ENCODE measurements at places on chromosomes 16 and 17.

DNA sequence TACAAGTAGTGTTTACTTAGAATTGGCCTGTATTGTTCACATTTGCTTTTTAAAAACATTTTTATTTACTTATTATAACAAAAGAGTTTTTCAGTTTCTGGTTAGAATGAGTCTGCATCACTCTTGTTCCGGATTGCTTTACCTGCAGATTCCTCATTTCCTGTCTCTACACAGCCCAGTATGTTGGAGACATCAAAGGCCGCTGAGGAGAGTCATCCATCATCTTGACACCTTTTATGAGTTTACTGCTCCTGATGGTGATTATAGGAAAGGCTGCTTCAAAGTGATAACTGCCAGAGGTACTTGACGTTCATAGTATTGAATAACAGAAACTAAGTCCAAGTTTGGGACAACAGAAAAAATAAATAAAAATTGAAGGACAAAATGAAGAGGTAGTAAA is 490.5 kb upstream of the CA10 start:
- DNase-seq: no peak

GRCh38 chr17:9169116-9169515 is 147.8 kb downstream of the NTN1 start:
- no peak for DNase-seq

DNA sequence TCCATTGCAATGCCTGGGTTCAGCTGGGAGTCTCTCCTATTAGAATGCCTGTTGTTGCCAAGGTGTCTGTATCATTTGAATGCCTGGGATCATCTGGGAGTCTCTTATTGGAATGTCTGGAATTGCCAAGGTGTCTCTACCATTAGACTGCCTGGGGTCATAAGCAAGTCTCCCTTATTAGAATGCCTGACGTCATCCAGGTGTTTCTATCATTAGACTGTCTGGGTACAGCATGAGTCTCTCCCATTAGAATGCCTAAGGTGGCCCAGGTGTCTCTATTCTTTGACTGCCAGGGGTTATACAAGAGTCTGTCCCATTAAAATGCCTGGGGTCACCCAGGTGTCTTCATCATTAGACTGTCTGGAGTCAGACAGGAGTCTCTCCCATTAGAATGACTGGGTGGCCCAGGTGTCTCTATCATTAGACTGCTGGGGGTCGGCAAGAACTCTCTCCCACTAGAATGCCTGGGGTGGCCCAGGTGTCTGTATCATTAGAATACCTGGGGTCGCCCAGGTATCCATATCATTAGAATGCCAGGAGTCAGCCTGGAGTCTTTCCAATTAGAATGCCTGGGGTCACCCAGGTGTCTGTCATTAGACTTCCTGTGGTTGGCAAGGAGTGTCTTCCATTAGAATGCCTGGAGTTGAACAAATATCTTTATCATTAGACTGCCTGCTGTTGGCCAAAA is 2274.0 kb downstream of the TP53TG3F start:
- no peak for DNase-seq

DNA sequence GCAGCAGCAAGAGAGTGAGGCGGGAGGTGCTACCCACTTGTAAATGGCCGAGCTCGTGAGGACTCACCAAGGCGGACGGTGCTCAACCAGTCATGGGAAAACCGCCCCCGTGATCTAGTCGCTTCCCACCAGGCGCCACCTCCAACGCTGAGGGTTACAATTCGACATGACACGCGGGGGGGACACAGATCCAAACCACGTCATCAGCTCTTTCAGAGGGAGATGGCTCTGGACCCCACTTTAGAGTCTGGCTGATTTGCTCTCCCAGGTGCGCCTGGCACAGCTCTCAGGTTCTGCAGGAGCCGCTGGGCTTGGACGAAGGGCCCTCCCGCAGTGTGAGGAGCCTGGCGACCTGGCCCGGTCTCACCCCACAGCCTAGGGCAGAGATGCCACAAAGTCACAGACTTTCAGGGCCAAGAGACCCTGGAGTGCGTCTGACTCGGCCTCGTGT is 21.1 kb upstream of the DOC2B start:
- no peak for DNase-seq

- no peak for DNase-seq
Measured at GRCh38 chr16:13401641-13402040, 500.2 kb downstream of the SHISA9 start.

- no peak for DNase-seq
Measured at GRCh38 chr17:78747488-78747887, 34.6 kb downstream of the CYTH1 start.

DNA sequence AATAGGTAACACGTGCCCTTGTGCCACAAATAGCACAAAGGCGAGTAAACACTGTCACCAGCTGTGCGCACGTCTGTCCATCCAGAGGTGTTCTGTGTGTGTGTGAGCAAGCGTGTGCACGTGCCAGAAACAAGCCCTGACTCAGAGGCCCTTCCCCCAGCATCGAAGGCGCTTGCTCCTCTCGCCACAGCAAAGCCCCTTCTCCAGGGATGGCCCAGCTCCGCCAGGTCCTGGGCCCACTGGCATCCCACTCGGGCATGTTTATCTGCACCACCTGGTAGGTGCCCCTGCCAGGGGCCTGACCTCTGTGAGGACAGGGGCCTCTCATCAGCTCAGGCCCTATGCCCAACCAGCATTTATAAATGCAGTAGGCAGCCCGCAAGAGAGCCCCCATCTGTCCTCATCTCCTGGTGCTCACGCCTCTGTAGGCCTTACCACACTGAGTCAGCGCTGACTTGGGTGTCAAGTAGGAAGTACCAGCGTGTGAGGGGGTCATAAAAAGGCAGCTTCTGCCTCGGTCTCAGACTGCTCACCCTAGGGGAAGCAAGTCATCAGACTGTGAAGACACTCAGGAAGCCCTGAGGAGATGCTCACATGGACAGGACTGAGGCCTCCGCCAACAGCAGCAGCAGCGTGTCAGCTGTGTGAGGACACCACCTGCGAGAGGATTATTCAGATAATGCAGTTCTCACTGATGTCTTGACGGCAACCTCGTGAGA is 10.8 kb downstream of the TMEM235 start:
- DNase-seq: no peak

GRCh38 chr17:55278173-55278961 is 13.6 kb downstream of the HLF start:
- no peak for DNase-seq

DNA sequence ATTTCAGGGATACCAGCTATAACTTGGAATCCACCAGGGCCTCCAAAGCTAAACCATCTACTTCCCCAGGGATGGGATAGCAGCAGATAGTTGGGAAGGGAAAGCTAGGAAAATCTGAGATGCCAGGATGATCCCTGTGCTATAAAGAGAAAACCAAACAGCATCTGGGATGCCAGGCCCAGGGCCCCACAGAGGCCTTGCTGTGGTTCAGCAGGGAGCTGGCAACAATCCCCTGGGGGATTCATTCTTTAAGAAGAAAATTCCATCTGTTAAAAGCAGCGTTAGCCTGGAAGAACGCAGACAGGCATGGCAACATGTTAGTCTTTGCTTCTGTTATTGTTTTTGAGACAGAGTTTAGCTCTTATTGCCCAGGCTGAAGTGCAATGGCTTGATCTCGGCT is 16.6 kb downstream of the MYO18A start:
- no peak for DNase-seq

DNA sequence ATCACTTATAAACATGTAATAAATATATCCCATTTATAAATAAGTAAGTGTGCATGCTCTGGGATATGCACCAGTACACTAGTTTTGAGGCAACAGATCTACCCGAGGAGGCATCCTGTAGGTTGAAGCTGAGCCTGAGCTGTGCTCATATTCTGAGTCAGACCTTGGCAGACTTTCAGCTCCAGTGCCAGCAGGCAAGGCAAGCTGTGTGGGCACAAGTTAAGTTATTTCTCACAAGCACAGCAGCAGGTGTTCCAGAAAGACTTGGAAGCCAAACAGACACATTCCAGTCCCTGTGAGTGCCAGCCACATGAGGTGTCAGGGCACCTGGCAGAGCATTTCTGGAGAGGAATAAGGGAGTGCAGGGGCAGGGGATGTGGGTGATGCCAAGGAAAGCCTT is 1.3 kb upstream of the CLEC19A start:
- no peak for DNase-seq

GRCh38 chr16:11470676-11471415 is 115.9 kb downstream of the LITAF start:
- DNase-seq: no peak

GRCh38 chr17:71495420-71495819 is 625.4 kb upstream of the SOX9 start:
- DNase-seq: no peak

DNA sequence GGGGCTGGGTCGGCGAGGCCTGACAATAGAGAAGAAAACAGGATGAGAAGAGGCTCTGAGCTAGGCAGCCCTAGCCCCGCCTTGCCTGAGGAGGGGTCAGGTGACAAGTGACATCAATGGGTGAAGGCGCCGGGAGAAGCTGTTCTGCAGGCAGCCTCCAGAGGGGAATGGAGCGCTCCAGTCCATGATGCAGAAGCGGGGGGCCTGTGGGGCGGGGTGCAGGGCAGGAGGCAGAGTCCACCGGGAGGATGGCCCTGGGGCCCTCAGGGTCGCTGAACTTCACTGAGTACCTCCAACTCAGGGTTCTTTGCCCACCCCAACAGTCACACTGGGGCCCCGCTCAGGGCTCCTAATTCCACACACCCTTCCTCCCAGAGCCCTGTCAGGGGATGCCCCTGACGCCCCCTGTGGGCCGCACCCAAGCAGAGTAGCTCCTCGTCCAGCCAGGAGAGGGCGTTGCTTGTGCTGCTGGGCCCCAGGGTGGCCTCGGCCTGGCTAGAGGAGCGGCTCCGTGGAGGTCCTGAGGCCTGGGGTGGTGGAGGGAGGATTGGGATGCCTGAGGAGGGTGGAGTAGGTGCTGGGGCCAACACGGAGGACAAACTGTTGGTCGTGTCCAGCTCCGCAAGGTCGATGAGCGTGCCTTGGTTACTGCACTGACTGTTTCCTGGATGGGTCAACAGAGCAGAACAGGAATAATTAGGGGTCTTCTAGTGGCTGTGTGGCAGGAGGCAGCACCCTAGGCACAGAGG is 20.8 kb downstream of the GGA3 start:
- peak; percentile 59 for DNase-seq
